Kidney epithelial cell (primary cell): ENCODE measurements at places on chromosomes 12 and 14. TPM values are rescaled to one million over a fixed set of nuclear protein-coding genes. Genes with fewer than 3 reads are reported as not detected.

DNA sequence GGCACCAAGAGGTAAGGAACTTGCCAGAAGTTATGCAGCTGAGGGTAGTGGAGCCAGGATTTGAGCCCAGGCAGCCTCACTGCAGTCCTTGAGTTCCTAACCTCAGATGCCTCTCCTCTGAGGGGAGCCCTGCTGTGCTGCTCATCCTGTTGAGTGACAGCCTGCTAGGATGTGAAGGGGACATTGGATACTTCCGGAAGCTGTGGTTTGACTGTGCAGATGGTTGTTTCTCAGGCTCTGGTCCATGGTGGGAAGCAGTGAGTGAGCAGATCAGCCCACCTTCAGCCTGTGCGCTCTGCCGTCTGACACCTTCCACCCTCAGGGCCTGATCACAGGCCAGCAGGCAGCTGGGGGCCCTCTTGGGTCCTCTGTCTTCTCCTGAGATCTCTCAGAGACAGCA, 253.2 kb downstream of the CACNA1C start:
- no peak for DNase-seq

GRCh38 chr12:123152833-123153232, 1.9 kb upstream of the PITPNM2 start:
- no peak for DNase-seq

DNA sequence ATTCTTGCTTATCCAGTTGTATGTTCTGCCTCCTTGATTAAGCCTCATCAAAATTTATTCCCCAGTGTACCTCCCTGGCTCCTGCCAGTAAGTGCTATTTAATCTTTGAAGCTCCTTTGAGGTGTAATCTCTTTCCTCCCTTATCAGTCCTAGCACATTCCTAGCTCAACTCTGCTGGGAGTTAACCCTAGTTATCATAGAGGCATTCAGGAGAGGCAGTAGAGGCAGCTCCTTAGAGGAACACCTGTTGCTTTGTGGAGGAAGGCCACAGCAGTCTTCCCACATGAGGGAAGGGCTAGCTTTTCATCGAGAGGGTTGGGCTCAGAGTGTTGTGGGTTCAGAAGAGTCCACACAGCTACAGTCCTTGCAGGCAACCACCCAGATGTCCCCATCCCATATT, 182.4 kb upstream of the ARID2 start:
- no peak for DNase-seq

DNA sequence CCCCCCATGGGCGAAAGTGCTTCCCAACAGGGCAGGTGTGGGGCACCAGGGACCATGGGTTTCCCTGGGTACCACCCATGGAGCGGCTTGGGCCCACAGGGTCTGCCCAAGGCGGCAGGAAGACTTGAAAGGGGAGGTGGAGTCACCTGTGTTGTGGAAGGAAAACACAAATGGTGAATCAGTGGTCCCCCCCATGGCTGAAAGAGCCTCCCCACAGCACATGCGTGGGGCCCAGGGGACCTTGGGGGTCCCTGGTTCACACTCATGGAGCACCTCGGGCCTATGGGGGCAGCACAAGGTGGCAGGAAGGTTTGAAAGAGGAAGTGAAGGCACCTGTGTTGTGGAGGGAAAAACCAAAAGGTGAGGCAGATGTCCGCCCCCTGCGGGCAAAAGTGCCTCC, 581.9 kb downstream of the ALG10 start:
- no peak for DNase-seq

- no peak for DNase-seq
These were observed 135.3 kb downstream of the PRKCH start for GRCh38 chr14:61456720-61457119.

GRCh38 chr14:91021115-91021514, 39.3 kb downstream of the RPS6KA5 start:
- no peak for DNase-seq

DNA sequence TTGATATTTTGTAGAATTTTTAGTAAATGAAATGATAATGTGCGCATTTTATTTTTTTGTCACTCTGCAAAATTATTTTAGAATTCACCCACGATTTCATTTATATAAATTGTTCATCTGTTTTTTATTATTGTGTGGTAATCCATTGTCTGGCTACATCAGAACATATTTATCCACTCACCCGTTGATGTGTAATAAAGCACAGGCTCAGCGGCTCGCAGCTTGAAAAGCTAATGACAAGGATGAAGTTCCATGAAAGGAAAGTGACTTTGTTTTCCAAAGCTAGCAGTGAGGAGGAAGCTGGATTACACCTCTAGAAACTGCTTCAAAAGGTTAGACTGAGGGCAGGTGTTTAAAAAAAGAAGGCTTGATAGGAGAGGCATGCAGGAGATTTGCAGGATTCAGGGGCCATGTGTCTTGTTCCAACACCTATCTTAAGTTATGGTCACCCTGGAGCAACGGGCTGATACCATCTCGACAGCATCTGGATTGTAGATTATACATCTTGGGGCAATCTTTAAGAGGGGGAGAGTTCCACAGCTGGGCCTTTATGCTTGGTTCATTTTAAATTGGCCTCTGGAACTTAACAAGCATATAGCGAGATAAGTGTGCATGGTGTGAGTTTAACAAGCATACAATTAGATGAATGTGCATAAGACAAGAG, 194.1 kb downstream of the TMTC3 start:
- DNase-seq: no peak

GRCh38 chr12:53751336-53752191, at the start of gene CISTR:
TSS of gene CISTR (minus strand) at chr12:53751979.
- no peak for DNase-seq

- no peak for DNase-seq
These were observed 438.1 kb downstream of the IPO8 start for GRCh38 chr12:30257618-30258017.

- no peak for DNase-seq
These were observed 357.0 kb downstream of the TMEM121 start for GRCh38 chr14:105883066-105884005.

DNA sequence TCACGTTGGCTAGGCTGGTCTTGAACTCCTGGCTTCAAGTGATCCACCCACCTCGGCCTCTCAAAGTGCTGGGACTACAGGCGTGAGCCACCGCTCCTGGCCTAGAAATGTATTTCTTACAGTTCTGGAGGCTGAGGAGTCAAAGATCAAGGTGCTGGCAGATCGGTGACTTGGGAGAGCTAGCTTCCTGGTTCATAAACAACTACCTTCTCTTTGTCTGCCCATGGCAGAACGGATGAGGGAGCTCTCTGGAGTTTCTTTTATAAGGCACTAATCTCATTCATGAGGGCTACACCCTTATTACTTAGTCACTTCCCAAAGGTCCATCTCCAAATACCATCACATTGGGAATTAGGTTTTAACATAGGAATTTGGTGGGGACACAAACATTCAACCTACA, 38.9 kb downstream of the SLC17A8 start:
- DNase-seq: no peak

The SMCO2 gene
- total RNA-seq: 0.58 and 1.5 TPM in 2 replicates

The ATP5F1B gene
- 399 and 419 TPM in 2 replicates for total RNA-seq

The CLEC2B gene
- 0.50 TPM in 1 of 2 replicates, not detected in the other for total RNA-seq

The ANO2 gene
- total RNA-seq: 0.48 and 1.5 TPM in 2 replicates

The MDM2 gene
- 160 and 195 TPM in 2 replicates for total RNA-seq

The SRSF5 gene
- total RNA-seq: 103 and 130 TPM in 2 replicates

The ARG2 gene
- 35.0 and 45.6 TPM in 2 replicates for total RNA-seq
